ENCODE measurements at places on chromosomes 12 and 14.
A peak's percentile ranks its signal among the peaks of the same experiment; 100 is the strongest.

DNA sequence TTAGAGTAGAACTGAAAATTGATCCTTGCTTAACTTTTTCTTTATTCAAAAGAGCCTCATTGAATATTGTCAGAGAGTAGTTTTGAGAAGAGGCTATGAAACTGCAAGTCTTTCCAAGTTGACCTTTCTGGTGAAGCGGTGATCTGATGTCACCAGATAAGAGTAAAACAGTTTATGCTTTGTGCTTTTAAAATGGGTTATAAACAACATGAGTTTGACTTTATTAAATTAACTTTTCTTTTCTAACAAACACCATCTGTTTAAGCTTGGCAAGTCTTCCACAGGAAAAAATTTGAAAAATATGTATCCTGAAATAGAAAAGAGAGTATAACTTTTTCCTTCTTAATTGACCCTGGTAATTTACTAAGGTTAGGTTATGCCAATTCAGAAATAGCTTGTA, 408.7 kb upstream of the NOVA1 start:
- DNase-seq, result no peak

DNA sequence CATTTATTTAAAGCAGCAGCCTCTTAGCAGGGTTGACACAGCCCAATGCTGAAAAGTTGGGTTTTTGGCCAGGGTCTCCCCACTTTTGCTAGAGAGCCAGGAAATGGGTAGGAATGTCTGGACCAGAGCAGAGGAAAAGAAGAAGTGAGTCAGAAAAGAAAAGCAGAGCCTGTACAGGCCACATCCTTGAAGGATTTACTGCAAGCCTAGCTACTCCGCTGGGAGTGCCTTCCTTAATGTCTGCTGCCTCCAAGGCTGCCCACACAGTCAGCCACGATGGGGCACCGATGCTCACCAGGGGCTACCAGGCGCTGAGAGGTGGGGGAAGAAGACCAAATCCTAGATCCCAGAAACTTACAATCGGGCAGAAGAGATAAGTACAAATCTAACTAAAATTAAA, 139.2 kb downstream of the C12orf75 start:
- no peak for DNase-seq

GRCh38 chr14:24818058-24818822, 184.2 kb upstream of the GZMB start:
- DNase-seq, result no peak

DNA sequence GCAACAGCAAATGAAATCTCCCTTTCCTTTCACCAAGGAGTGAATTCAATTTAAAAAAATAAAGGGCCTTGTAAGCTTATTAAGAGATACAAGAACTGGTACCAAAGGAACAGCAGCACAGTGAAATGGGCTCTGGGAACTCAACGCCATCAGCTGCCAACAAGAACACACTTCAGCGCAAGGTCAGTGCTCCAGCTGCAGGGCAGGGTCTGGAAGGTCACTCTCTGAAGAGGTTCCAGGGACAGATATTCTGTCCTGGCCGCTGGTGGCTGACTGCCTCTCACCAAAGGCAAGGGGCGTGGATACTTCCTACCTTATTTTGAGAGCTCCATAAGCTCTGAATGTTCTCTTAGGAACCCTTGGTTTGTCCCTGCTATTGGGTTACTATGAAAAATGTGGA, 186.6 kb downstream of the CALM1 start:
- no peak for DNase-seq

DNA sequence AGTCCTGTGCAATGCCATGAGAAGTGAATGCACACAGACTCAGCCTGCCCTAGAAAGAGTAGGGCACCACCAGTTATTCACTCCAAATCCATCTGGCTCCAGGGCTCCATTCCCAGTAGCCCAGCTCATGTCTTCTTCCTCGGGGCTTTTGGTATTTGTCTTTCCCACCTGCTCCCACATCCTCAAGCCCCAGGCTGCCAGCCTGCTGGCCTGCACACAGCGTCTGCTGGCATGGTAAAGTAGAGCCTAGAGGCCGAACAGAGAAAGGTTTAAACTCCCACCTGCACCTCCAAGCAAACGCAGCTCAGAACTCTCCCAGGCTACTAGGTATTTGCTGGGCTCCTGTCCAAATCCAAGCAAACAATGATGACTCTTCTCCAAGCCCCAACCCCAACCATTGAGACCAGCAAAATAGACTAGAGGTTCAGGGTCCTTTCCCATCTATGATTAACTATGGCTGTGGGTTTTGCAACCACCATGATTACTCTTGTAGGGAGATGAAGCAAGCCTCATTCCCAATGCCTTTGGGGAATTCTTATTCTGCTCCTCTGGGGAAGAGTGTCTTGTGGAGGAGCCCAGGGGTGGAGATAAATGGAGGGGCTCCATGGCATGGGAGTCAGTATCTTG, 5.2 kb upstream of the VDR start:
- DNase-seq, result no peak

DNA sequence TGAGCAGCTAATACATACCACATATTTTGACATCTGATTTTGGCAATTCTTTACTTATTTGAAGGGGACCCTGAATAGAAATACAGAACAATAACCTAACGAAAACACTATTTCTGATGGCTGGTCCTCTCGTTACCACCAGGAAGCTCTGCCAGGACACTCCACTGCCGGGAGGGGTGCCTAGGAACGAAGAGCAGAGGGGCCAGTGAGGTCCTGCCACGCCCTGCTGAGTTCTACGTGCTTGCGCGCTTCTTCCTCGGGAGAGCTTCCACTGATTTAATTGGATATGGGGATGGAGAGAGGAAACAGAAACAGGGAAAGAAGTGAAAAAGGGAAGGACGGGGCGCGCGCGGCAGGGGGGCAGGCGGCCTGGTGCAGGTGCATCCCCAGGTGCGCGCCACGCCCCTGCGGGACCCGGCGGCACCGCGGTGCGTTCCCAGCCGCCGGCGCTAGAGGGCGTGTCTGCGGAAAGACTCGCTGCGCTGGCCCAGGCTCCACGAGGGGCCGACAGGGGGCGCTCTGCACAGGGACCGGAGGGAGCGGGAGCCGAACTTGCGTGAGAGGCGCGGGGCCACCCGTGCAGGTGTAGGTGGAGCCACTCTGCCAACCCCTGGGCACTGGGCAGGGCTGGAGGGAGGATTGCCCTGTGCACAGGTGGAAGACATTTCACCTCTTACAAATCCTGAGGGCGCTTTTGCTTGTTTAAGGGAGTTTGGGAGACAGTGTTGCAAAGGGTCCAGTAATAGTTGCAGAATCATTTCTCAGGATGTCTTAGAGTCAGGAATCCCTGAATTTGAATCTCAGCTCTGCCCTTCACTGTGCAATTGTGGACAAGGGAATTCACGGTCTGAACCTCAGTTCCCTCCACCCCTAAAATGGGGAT, 986.3 kb upstream of the TMEM132C start:
- DNase-seq, result peak; percentile 52

GRCh38 chr12:117005417-117006046, 93.7 kb downstream of the TESC start:
- DNase-seq, result no peak

GRCh38 chr12:89439941-89440340, 84.7 kb downstream of the GALNT4 start:
- no peak for DNase-seq

GRCh38 chr12:75783093-75783877, 248.3 kb downstream of the PHLDA1 start:
- DNase-seq, result no peak

DNA sequence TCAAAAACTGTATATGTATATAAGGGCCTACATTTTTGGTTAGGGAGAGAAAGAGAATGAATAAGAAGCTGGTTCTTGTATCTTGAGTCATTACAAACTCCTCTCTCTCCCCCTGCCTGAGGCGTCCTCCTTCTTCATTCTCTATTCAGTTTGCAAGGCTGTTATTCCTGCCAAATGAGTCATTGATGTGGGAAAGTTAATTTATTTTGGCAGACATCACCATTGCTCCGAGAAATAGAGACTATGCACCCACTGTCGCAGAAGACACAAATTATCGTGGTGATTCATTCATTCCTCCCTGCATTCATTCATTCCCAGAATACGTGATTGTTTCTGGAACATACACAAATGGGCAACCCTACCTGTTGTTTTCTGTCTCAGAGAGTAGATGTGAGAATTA, 112.5 kb upstream of the MED13L start:
- DNase-seq, result no peak

DNA sequence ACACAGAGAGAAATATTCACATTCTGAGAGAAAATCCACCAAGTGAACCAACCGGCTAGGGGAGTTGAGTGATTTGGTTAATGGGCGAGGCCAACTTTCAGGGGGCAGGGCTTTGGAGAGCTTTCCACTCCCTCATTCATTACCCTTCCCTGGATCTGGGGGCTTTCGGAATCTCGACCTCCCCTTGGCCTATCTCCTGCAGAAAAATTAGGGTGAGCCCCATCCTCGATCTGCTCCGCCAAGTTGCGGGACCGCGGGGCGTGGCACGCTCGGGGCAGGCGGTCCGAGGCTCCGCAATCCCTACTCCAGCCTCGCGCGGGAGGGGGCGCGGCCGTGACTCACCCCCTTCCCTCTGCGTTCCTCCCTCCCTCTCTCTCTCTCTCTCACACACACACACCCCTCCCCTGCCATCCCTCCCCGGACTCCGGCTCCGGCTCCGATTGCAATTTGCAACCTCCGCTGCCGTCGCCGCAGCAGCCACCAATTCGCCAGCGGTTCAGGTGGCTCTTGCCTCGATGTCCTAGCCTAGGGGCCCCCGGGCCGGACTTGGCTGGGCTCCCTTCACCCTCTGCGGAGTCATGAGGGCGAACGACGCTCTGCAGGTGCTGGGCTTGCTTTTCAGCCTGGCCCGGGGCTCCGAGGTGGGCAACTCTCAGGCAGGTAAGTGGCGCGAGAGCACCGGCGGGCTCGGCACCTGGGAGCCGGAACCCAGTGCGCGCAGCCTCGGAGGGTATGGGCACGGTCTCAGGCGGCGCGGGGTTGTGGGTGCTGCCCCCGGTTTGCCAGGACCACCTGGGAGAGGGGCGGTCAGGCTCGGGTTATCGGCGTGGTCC, at the start of gene ERBB3:
Gene ERBB3 (plus strand): TSS at position 443 of the 833 bp plus-strand sequence. CDS start 136 bp downstream, at position 579.
- peak; percentile 52 for DNase-seq

DNA sequence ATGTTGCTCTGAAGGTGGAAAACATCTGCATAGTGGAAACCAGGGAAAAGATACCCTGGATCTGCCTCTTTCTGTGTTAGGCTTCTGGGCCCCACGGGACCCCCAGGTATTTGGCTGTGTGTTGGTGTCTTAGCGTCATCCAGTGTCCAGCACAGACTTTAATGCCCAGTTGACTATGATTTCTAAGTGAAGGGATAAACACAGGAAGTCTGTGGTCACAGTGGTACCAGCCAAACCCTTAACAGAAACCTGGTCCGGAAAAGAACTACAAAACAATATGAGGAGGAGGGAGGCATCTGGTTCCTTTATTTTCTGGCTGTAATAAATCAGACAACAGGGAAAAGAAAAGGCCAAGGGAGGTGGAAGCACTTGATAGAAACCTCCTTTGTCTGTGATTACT, 56.4 kb downstream of the CMKLR1 start:
- DNase-seq, result no peak

DNA sequence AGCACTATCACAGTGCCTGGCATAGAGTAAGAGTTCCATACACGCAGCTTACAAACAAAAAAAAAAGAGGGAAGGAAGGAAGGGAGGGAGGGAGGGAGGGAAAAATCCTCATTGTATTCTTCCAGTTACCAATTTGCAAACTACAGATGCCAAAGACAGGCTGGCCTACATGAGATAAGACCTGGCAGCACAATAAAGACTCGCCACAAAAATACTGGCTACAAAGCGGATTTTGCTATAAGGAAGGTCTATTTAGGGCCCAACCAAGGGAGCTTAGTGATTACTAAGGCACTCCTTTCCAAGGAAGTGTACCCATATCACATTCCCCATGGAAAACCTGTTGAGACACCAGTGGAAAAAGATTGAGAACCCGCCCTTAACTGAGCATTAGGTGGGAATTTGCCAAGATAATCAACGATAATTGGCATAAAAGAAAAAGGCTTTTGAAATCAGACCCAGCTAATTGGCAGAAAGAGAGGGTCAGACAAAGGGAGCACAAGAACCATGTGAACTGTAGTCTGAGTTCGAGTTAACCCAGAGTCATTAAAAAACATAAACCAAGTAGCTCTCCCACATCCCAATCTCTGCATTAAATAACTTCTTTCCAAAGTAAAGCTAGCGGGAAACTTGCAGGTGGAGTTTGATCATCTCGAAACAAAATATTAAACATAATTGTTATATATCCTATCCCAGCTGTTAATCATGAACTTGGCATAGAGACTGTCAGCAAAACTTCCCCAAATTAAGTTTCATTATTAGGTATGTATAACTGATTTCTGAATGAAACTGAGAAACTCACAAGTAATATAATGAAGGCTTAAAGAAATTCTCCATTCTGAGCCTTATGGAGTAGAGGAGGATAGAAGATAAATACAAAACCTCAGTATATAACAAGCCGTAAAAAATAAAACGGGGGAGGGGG, 50.1 kb downstream of the PHLDA1 start:
- DNase-seq, result no peak

DNA sequence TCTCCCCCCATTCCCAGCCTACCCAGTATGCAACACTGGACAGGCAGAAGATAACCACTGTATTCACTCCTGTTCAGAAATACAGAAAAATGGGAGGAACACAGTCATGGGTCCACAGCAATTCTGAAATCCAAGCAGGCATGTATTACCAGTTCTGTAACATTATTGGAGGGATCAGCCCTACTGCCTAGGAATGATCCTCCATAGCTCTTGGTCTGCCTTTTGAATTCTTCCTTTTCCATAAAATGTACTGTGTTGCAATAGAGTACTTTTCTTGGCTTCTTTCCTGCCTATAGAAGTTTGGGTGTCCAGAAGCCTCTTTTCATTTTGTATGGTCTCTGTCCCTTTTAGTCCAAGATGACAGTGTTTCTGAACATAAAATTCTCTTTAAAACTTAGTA, 46.5 kb downstream of the SPATS2 start:
- DNase-seq, result no peak

DNA sequence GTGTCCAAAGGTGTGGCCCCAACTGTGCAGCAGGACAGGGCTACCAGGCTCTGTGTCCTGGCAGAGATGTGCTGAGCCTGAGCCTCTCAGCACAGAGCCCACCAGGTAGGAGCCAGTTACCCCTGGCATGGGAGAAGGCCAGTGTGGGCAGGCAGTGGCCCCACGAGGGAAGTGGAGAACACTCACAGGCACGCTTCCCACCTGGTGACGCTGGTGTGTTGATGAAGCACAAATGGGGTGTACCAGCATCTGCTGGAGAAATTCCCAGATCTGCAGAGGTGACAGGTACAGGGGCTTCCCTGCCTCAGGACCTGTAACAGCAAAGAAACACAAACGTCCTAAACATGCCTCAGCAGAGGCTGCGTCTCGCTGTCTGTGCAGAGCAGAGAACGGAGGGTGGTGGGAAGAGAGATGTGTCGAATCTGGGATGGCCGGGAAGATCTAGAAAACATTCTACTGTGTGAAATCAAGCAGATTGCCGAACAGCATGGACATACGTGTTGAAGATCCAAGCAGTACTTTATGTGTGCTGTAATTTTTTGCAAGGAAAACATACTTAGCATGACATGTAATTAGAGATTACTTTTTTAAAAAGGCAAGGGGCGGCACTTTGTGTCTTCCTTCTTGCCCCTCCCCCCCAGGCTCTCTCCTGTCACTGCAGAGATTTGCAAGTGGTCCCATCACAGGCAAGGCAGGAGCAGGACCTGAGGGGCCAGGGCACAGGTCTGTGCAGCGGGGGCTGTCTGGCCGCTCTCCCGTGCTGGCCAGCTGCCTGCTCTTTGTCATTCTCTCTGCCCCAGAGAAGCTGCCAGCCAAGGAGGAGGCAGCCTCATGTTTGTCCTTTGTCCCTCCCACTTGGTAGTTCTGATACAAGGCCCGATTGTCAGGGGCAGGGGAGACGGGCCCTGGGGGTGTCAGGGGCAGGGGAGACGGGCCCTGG, 17.3 kb downstream of the HIP1R start:
- no peak for DNase-seq

Measured in activated CD8-positive, alpha-beta memory T cell treated with anti-CD3 and anti-CD28 coated beads for 48 hours (primary cell).